Stimulated activated CD4-positive, alpha-beta T cell treated with anti-CD3 and anti-CD28 coated beads, TNF-alpha, amount 100 ng/mL, for 1 hour (primary cell): ENCODE measurements at places on chromosomes 7 and 10.

DNA sequence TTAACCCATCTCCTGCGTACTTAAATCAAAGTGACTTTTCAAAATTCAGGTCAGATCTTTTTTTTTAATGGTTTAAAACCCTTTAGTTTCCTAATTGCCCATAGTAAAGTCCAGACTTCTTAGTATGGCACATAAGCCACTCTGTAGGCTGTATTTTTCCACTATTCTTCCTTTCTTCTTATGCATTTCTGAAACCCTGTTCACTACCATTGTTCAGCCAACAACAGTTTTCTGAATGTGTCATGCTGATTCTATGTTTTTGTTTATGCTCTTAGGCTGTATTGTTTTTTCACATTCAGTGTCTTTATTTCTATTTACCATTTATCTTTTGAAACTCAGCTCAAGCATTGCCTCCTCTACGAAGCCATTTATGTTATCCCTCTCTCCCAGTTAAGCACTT lies 26.7 kb downstream of the CCSER2 start:
- DNase-seq: no peak

GRCh38 chr10:8235253-8236027 lies 181.0 kb downstream of the GATA3 start:
- DNase-seq: no peak

DNA sequence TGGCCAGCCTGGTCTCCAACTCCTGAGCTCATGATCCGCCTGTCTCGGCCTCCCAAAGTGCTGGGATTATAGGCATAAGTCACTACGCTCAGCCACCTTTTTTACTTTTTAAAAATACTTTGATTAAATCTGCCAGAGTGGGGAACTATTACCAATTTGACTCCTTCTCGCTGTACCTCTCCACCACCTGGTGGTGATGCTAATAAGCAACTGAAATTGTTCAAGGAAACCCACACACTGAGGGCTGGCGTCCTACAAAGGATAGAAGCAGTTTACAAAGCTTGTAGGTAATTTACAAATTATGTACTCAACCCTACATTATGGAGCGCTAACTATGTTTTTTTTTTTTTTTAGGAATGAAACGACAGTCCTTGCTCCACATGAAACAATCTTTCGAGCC lies 111.1 kb downstream of the CPED1 start:
- DNase-seq: no peak

DNA sequence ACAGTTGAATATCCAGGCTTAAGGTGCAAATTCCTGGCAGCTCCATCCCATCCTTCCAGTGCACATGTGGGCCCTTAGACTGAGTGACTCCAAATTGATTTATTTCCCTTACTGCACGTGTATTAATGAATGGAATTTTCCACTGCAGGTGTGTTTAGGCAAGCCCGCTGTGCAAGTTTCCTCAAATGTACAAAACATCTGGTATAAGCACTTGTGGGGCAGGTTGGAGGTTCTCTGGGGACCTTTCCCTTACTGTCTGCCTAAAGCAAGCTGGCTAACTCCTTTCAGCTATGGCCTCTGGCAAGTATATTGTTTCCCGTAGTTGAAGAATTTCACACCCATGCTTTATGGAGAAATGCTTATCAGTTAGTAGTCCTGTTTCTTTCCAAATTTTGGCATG lies 25.3 kb upstream of the GIMAP6 start:
- no peak for DNase-seq

DNA sequence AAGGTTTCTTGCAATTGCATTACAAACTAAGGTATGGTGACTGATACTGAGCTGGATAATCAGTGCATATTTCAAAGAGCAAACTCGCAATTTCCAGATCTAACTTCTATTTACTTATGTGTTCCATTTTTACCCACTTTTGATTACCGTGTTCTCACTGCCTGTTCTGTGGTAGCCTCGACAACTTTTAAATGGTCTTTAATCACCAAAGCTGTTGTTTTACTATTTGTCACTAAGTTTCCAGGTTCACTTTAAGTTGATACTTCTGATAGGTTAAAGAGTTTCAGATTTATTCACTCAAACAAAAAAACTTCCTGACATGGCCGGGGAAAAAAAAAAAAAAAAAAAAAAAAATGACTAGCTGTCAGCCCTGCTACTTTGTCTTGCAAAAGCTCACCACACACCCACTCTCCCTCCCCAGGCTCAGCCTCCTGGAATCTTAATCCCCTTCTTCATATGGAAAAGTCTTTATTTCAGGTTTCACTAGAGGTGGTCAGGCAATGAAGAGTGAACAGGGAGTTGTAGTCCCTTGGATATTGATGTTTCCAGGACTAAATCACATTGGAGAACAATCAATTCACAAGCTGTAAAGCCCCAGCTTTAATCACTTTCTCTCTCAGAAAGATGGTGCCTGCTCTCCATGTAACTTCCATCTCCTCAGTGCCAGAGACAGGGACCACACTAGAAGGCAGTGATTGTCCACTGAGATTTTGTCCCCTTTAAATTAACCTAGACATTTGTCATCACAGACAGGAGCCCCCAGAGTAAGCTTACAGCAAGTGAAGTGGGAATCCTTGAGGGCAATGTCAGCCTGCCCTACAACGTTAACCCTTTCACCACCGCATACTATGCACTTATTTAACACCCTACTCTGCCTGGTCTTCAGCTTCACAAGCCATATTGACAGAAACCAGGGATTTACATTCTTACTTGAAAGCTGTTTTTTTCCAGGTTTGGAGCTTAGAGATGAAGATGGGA lies 749.1 kb upstream of the SORCS1 start:
- no peak for DNase-seq

- DNase-seq: no peak
Observed at GRCh38 chr10:103910442-103911012, 7.5 kb downstream of the STN1 start.

- DNase-seq: no peak
Observed at GRCh38 chr7:49597805-49598204, 175.6 kb upstream of the VWC2 start.

DNA sequence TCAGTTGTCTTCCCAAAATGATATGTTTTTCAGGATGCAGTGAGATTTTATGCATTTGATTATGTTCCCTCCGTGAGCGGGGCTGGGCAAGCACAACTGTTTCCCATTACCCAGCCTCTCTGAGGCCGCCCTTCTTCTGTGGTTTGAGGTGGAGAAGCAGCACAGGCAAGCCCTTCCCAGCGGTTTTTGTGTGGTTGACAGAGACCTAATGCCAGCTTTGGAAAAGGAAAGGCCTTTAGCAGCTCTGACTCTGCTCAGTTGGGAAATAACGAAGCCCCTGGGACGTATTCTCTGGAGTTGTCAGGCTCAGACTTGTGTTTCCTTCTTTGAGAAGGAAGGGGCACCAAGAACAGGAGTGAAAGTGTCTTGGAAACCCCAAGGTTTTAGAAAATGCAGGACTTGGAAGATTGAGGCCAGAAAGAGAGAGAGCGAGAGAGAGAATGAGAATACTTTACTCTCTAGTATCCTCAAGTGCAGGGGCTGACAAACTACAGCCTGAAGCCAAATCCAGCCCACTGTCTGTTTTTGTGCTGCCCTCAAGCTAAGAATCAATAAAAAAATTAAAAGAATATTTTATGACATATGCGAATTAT lies 20.6 kb upstream of the PDCD4 start:
- DNase-seq: no peak

- DNase-seq: no peak
Observed at GRCh38 chr7:29332042-29332811, 137.7 kb downstream of the CHN2 start.

DNA sequence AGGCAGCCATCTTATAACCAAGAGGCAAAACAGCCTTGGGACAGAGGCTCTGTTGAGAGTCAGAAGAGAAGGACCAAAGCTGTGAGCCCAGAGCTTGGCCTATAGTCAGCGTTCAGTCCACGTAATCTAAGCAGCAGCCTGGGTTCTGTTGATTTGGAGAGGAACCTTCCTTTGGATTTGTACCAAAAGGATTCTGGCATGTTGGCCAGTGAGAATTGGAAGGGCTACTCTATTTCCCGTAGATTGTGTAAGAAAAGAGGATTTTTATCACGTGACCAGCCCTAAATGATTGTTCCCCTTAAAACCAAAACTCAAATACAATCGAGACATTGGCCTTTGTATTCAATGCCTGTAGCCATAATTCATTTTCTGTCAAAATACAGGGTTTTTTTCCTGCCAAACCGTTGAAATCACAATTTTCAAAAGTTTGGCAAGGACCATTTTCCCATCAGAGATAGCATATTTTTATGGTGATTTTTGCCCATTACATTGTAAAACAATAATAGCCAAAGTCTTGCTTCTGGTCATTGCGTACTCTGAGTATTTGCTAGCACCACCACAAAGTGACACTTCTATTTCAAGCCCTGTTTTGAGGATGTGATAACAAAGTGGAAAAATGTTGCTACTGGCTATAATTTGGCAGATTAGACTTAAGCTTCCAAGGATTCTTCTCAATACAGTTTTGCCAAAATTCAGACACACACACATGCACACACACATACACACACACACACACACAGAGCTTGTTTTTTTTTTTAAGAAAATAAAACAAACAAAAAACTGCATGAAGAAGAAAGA lies 23.1 kb upstream of the BMPER start:
- DNase-seq: no peak

GRCh38 chr10:100816671-100817070 lies 71.3 kb downstream of the PAX2 start:
- DNase-seq: no peak

- DNase-seq: no peak
Observed at GRCh38 chr7:55150709-55151451, 132.1 kb downstream of the EGFR start.

DNA sequence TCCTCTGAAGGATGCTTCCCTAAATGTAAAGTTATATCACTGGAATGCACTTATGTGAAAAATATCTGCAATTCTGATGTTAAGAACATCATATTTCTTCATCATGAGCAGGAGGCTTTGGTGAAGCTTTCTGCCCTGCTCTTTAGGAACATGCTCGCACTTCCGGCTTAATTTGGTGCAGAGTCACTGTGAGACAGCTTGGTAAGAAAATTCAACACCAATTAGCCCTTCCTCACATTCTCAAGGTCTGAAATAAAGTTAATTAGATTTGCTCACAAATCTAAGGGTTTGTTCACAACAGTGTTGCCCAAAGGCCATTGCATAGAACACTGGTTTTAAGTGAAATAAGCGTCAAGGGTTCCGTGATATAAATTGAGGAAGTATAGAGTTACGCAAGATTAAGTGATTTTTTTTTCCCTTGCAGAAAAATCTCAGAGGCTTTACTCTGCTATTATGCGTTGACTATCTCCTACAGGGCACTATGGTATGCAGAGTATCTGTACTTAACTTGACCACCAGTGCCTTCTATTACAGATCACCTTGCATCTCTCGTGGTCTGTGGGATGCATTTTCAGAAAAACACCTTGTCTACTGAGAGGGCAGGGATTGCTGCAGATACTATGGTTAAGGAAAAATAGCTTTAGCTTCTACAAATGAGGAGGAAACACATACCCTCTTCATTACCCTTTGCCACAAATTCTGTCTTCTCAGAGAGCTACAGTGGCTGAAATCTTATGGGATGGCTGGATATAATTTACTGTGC lies 953.9 kb downstream of the TYW1 start:
- DNase-seq: no peak

DNA sequence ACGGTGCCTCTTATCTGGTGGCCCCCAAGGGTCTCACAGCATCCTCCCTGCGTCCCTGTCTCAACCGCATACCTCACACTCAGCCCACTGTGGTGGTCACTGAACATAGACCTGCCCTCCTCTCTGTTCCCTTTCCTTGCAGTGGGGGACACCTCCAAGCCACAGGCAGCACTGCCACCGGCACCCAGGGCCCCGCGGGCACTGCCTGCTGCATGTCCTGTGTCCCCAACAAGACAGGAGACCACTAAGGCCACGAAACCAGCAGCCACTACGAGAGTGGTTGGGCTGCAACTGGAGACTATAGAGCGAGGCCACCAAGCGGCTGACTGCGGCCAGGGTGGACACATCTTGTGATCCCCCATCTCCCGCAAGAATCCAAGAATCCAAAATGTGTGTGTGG lies 15.3 kb downstream of the BRI3 start:
- DNase-seq: no peak

DNA sequence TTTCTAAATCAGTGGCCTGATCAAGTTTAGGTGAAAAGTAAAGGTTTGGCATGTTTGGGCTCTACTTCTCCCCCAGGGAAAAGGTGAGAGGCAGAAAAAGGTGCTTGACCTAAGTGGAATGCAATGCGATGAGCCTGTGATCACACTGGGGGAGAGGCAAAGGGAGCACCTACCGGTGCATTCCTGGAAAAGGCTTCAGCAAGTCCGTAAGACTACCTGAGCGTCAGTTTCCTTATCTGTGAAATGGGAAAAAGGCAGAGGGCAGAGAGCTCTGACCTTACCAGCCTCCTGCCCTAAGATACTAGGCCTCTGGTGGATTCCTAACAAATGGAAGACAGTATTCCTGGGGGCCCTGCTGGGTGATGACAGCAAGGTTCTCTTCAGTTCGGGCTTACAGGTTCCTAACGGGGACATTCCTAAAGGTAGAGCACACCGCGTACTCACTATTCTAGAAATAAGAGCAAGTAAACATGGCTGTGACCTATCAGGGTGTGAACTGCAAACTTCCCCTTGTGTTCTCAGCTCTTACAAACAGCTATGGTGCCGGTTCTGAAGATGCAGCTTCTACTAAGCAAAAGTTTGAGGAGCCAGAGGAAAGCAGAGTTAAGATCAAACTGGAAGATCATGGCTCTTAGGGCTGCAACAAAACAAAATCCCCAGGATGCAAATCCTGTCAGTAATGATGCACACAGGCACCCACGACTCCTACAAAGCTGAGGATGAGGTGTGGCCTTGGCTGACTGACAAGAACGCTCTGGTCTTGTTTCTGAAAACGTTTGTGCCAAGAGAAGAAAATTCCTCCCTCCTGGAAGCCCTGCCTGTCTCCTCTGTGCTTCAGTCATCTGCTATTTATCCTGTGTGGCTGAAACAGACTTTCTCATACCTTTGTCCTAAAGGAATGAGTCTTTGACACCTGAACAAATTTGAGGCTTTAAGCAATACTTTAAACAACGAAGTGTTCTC lies 13.3 kb upstream of the ACSL5 start:
- DNase-seq: no peak

DNA sequence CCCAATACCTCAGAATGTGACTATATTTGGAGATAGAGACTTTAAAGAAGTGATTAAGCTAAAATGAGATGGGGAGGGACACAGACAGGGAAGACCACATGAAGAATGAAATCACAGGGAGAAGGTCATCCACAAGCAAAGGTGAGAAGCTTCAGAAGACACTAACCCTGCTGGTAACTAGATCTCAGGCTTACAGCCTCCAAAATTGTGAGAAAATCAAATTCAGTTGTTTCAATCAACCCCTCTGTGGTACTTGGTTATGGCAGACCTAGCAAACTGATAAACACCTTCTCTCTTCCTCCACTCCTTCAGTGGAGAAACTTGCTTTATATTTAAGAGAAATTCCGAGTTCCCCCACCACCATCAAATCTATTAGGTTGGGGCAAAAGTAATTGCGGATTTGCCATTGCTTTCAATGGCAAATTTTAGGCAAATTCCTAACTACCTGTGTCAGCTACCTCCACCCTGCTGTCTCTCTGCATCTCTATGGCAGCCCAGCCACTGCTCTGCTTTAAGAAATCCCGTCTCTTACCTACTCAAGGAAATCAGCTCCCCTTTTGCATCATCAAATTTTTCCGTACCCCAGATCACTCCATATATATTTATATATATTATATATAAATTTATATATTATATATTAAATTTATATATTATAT lies 38.2 kb downstream of the SEMA3E start:
- no peak for DNase-seq
